ENCODE measurements at places on chromosomes 2 and 18.

DNA sequence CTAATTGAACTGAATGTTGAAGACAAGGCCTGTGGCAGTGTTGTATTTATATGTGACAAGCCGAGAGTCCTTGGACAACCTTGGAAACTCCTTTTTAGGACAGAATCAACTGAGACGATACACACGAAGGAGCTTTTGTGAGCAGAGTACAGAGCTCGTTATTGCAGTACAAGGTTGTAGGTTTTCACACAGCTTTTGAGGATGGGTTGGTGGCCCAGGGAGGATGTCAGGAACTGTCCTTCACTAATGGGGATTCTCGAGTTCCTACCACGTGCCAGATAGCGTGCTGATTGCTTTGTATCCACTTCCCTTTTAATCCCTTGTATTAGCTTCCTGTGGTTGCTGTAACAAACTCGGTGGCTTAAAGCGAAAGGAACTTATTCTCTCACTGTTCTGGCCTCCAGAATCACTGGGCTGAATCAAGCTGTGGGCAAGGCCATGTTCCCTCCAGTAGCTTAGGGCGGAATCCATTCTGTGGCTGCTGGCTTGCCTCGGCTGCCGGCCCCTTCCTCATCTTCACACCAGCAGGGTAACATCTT lies 20.2 kb downstream of the INPP4A start:
- no peak for DNase-seq

- no peak for DNase-seq
Observed at GRCh38 chr2:7094231-7094741, 177.1 kb downstream of the RNF144A start.

DNA sequence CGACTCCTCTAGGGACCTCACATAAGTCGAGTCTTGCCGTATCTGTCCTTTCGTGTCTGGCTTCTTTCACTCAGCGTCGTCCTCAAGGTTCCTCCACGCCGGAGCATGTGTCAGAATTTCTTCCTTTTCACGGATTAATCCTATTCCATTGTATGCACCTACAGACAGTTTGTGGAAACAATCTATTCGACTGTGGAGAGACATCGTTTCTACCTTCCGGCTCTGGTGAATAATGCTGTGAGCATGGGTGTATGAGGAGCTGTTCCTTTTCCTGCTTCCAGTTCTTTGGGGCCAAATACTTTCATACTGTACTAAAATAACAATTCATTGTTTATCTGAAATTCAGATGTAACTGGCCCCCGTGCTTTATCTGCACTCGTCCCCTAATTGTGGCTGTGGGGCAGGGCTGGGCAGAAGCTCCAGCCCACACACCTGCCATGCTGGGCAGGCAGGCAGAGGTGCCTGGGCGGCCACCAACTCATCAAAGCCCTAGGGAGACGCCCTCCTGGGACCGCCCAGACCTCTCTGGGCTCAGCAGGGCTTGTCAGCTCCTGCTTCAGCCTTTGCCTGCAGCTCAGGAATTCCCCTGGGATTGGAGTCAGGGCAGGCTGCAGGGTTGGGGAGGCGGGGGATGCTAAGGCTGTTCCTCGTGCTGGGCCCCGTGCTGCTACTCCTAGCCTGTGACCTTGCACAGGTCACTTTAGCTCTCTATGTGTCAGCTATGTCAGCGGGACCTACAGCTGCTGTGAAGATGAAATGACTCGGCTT lies 14.5 kb downstream of the GPC1 start:
- no peak for DNase-seq

DNA sequence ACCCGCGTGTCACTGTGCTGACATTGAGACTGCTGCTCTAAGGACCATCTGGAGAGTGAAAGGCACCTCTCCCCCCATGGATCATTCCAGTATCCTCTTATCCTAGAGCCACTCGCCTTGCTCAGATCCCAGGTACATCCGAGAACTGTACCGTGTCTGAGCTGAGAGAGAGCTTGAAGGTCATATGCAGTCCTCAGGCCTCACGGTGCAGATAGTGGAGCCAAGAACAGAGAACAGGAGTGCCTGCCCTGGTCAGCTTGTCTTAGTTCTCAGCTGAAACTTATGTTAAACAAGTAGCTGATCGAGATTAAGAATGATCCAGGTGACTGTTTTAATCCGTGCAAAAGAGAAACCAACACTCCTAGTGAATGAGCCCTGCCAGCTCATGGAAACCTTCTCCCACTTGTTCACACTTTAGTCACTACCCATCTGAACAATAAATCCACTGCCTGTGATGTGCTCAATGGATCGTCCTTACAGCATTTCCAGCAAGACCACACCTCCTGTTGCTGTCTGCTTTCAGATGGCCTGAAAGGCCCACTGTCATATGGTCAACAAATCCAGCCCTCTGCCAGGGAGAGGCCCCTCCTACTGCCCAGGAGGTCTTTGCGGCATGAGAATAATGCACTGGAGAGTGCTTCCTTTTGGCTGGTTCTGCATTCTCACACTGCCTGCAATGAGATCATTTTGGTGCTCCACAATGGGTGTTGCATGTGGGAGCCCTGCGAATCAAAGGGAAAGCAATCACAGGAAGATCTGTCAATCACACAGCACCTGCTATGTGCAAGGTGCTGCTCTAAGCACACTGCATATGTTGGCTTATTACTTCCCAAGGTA lies 43.7 kb upstream of the APCDD1 start:
- DNase-seq = no peak

DNA sequence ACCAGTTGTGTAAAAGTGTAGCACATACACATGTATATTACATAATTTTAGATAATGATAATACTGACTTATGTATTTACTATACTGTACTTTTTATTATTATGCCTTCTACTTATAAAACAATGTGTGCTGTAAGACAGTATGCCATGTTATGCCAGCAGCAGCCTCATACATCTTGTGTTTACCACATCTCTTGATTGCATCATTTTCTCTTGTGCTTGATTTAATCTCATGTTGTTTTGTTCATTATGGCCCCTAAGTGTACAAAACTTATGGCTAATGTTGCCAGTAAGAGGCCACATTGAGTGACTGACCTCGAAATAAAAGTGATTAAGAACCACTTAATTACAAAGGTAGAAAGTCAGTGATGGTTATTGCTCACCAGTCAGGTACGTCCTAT lies 128.0 kb upstream of the SP5 start:
- no peak for DNase-seq

GRCh38 chr2:189860161-189860560 lies 75.9 kb downstream of the PMS1 start:
- no peak for DNase-seq

DNA sequence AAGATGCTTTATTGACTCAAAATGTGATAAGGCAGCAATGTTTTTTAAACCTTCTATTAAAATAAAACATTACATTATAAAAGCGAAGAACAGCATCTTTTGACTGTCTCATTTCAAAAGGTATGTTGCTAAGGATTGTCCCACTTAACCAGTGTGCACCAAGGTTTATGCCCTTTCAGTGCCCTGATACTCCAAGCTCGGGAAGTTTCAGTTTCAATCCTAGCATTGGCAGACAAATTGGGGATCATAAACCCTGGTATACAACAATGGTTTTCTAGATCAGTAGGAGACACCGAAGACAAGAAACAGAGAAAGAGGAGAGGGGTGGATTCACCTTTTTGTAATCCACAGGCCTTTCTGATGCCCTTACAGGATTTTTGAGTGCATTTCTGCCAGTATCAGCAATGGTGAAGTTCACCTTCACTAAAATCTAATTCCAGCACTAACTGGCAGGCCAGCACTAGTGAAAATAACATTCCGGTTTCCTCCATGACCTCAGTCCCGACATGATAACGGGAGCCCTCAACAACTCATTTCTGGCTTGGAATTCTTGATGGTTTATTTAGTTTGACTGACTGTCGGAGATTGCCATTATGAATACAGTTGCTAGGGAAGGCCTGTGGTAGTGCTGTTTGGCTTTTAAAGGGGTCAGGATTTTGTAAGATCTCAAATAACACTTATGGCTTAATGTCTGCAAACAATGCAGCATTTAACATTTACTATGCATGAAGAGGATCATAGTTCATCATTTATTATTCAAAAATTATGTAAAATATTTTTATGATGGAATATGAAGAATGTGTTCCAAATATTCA lies 33.3 kb upstream of the FIGN start:
- no peak for DNase-seq

- no peak for DNase-seq
Observed at GRCh38 chr2:149040451-149040850, 2.0 kb downstream of the LYPD6B start.

- no peak for DNase-seq
Observed at GRCh38 chr2:219918254-219918653, 290.8 kb downstream of the SLC4A3 start.

Measured in T1000 (cell line).